Non-pigmented ciliary epithelial cell (primary cell): ENCODE measurements at places on chromosomes 2 and 18.
A peak's percentile ranks its signal among the peaks of the same experiment; 100 is the strongest.

- DNase-seq, result no peak
These were observed 30.0 kb upstream of the RTTN start for GRCh38 chr18:70235478-70235877.

DNA sequence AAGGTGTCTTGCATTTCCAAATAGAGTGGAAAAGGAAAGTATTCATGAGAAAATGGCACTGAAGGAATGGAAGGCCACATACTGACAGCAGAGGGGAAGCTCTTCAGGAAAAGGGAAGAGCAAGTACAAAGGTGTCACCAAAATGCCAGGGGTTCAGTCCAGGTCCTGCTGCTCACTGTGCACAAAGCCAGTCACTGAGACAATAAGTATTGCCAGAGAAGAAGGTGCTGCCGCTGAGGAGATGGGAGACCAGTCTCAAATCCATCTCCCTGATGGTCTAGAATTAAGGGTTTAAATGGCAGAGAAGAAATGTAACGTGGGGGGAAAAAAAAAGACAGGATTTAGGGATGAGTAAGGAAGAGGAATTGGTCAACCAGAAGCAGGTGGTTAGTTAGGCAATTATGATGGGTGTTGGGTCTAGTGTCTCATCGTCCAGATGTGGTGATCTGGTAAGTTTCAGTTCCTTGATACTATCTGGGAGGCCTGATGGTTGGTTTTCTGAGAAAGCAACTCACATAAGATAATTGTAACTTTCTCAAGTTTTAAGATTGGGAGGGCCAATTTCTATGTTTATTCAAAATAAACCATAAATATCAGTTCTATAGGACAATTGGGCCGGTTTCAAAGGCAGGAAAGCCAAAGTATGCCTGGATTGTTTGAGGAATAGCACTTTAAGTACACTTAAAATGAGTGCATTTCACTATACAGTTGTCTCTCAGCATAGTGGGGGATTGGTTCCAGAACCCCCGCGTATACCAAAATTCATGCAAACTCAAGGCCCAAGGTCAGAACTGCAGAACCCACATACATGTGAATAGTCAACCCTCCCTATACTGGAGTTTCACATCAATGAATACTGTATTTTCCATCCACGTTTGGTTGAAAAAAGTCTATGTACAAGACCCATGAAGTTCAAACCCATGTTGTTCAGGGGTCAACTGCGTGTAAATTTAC, 109.1 kb upstream of the DNAJC10 start:
- no peak for DNase-seq

DNA sequence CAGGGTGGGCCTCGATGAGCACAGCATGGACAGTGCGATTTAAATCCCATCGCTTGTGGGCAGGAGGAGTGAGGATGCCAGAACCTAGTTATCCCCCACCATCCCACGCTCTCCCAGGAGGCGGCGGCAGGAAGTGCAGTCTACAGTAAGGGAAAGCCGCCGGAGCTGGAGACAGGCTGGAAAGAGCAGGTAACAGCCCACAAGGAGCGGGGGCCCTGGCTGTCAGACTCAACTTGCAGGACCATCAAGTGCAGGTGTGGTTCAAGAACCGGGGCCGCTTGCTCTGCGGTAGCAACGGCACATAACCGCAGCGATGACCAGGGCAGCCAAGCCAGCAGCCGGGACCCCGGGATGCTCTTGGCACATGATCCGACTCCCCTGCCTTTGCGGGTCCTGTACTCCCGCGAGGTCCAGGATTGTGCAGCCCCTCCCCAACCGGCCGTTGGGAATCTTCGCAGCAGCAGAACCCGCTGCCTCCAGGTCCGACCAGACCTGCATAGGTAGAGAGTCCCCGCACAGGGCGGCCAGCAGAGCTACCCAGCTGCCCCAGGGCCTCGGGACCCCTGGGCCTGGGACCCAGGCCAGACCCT, 82.1 kb downstream of the BIN1 start:
- no peak for DNase-seq

GRCh38 chr2:200665626-200666453, 80.0 kb downstream of the AOX1 start:
- no peak for DNase-seq

GRCh38 chr2:229150317-229150716, 120.8 kb downstream of the PID1 start:
- no peak for DNase-seq

DNA sequence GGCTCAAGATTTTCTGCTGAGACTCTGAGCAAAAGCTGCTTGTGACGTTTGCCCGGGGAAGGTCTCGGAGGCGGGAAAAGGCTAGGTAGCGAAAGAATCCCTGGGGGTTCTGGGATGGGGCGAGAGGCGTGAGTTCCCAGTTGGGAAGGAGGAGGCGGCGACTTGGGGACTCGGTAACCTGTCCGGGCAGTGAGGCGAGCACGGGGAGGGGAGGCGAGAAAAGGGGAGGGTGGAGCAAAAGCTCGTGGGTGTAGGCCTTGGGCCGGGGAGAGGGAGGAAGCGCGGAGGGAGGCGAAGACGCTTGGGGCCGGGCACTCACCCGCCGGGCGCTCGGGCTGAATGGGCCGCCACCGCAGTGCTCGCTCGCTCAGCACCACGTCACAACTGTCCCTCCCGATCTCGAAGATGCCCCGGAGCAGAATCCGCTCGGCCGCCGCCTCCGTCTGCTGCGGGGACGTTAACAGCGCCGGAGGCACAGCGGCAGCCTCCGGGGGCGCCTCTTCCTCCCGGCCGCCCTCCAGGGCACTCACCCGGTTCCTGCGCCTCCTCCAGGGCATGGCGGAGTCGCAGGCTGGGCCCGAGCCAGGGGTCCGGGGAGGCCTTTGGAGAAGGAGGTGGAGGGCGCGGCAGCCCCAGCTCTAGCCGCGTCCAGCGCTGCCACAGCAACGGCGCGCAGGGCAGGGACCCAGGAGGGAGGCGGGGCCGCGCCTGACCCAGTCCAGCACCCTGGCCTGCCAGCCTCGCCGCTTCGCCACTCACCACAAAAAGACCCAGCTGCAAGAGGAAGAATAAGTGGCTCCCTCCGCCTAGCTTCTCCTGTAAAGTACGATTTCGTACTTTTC, at the start of gene CERKL:
TSS of gene CERKL (minus strand) at position 656 of the 842 bp plus-strand sequence. CDS start at position 557, 99 bp downstream.
- DNase-seq, result no peak

- DNase-seq, result no peak
These were observed 268.3 kb upstream of the CYP26B1 start for GRCh38 chr2:72415781-72416475.

DNA sequence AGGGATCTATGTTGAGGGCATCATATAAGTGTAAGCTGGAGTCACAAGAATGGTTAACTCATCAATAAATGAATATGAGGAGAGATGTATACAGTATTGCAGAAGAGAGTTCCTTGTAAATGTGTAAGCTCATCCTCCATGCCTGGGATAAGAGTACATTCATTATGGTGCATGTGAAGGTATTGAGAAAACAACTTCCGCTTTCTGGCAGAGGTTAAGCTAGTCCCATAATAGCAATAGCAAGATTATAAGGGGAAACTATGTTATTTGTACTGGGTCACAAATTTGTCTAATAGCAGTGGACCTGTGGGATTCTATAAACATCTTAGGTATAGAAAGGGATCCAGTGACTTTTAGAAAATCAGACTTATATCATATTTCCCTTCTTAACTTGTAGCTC, 44.1 kb downstream of the SCN2A start:
- DNase-seq, result no peak

- DNase-seq, result no peak
These were observed 13.5 kb downstream of the MALL start for GRCh38 chr2:110101901-110102803.

- no peak for DNase-seq
These were observed 128.2 kb upstream of the ALKAL2 start for GRCh38 chr2:415986-416610.

- no peak for DNase-seq
These were observed 34.0 kb upstream of the CYP26B1 start for GRCh38 chr2:72181616-72182015.

DNA sequence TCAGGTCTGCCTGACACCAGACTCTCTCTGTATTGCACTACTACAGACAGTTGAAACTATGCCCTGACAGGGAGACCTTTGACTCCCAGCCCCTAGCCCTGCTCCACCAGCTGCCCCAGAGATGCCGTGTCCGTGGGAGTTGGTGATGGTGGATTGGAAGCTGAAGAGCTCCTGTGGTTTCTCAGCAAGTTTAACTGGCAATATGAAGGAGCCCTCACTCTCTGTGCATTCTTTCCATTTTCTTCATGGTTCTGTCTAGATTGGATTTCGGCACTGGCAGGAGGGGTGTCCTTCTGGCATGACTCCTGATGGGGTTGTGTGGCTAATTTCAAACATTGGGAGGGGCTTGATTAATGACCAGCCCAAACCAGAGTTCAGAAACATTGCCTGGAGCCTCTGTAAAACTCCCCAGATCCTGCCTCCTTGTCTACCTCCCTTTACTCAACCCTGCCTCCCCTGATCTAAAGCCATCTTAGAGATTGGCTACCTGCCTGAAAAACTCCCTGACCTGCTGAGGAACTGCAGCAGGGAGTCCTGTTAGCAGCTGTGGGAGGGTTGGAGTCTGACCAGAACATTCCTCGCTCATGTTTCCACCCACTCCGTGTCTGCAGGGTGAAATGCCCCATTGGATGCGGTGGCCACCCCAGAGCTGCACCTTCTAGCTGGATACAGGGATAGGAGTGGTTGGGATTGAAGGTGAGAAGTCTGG, 206.9 kb upstream of the SPRED2 start:
- peak; percentile 68 for DNase-seq

GRCh38 chr2:15800495-15801329, 139.6 kb upstream of the MYCN start:
- DNase-seq, result no peak

DNA sequence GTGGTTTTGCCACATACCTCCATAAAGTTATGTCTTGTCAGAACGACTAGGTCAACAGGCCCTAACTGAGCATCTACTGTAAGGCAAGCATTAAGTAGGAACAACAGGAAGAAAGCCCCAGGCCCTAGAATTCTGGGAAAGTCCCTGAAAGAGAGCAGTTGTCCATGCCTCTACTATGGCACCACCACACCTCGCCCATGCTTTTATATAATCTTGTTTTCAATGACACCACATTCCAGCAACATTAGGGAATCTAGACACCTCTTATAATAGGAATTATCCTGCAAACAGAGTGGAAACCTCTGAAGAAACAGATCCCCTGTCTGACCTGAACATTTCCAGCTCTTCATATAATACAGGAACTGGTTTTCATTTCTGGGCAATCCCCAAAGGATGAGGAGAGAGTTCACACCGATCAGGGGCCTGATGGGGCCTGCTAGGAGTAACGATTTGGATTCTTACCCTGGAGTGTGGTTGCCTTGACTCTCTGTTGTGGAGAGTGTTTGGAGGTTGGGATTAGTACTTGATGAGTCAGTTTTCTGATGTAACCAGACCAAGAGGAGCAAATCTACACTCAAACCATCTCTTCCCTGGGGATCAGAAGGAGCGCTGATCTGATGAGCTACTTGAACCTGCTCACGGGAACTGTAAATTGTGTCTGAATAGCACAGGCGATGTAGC, 31.9 kb upstream of the CEP68 start:
- peak; percentile 72 for DNase-seq

DNA sequence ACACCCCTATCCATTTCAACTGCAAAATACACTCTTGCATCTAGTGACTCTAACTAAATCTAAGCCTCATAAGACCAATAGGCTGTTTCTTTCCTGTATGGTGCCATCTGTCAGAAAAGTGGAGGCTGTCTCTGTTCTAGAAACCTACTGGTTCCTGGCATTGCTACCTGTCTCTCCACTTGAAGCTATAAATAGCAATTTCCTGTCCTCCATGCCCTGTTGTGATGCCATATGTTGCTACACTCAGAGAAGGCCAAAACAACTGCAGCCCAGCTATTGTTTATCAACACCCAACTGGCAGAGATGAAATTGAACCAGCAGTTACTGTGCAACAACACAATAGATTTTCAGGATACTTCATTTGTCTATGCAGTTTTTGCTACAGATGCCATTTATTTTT, 1355.1 kb upstream of the SLC39A10 start:
- no peak for DNase-seq

DNA sequence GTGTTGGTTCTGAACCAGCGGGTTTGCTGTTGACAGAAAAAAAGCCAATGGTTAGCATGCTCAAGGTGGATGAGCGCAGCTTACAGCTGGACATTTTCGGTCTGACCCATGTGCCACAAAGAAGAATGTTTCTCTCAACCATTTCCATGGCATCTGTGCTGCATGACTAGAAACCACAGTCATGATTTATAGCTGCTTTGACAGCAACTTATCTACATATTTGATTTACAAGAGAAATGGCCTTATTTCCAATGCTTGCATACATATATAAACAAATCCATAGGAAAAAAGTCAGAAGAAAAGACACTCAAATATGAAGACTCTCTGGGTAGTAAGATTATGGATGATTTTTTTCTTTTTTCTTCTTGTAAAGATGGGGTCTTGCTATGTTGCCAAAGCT, 98.2 kb downstream of the DYNC1I2 start:
- DNase-seq, result no peak
